Transverse colon (tissue), 4 donors: ENCODE measurements at places on chromosomes 5 and 9.

- no peak for DNase-seq
Measured at GRCh38 chr5:144583541-144584449, 413.1 kb downstream of the KCTD16 start.

- DNase-seq: no peak
Measured at GRCh38 chr5:54908774-54909525, 76.4 kb downstream of the ESM1 start.

- DNase-seq: peak; percentile 65
Measured at GRCh38 chr9:133148199-133149129, 15.2 kb downstream of the GBGT1 start.

GRCh38 chr9:98372077-98372836, 116.8 kb upstream of the TBC1D2 start:
- DNase-seq: no peak

DNA sequence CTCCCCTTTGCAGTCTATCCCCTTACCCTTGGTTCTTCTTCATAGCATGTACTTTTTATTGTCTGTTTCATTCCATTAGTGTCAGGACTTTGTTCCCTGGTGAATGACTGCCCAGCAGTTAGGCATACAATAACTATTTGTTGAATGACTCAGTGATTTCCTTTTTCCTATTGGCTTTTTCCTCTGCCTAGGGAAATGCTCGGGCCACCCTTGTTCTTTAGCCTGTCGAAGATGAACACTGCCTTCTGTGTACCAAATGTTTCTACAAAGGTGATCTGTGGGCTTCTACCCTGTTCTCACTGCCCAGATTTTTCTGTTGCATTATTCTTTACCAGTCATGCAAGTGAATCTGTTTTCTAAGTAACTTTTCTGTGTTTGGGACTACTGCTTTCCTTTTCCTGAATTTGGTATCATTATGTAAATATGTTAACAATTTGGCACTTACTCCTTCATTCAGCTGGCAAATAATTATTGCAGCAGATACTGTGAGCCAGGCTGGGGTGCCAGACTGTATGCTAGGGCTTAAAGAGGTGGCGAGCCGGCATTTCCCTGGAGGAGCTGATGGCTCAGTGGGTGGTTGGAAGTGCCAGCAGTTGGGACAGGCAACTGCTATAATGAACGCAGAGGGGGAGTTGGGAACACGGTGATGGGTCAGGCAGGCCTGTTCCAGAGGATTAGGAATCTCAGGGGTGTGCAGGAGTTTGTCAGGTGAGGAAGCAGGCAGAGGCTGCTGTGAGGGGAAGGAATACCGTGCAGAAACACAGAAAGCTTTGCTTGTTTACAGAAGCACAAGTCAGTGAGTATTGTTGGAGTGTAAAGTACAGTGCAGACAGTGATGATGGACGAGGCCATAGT, 30.6 kb downstream of the KDM4C start:
- peak; percentile 38 for DNase-seq

GRCh38 chr9:137955586-137955985, 78.0 kb downstream of the CACNA1B start:
- no peak for DNase-seq

- peak; percentile 25 for DNase-seq
Measured at GRCh38 chr5:58069846-58070245, 390.0 kb downstream of the PLK2 start.
